ENCODE measurements at places on chromosomes 5 and 9.

- no peak for DNase-seq
These were observed 66.4 kb downstream of the COL5A1 start for GRCh38 chr9:134707731-134708671.

- no peak for DNase-seq
These were observed 11.5 kb downstream of the MAN2A1 start for GRCh38 chr5:109701252-109701651.

DNA sequence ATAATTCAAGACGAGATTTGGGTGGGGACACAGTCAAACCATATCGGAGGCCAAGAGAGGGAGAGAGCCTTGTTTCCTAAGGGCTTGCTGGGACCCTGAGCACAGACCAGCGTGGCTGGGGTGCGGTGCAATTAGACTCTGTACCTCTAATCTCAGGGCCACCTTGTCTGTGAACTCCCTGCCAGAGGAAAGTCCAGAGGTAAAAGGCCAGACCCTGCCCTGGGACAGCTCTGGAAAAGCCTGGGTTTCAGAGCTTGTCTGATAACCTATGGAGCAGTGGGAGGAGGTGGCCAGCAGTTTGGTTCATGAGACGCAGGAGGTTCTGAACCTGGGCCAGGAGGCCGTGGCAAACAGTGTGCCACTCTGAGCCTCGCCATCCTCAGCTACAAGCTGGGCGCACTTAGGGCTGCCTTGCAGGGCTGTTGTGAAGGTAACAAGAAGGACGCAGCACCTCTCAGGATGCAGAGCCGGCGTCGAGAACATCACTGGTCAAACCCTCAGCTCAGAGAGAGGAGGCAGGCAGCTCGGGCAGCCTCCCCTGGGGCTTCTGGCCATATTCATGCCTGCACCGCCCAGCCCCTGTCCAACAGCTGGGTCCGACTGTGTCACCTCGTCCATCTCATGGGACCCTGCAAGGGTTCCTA is 4.8 kb upstream of the DOLPP1 start:
- DNase-seq, result no peak

DNA sequence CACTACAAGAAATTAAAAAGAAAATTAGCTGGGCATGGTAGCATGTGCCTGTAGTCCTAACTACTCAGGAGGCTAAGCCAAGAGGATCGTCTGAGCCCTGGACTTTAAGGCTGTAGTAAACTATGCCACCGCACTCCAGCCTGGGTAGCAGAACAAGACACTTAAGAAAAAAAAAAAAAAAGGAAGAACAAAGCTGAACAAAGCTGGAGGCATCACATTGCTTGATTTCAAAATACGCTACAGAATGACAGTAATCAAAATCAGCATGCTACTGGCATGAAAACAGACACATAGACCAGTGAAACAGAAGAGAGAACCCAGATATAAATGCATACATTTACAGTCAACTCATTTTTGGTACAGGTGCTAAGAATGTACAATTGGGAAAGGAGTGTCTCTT is 14.5 kb upstream of the OTULIN start:
- no peak for DNase-seq

GRCh38 chr5:134969166-134969565 is 1.5 kb downstream of the CATSPER3 start:
- DNase-seq, result no peak

DNA sequence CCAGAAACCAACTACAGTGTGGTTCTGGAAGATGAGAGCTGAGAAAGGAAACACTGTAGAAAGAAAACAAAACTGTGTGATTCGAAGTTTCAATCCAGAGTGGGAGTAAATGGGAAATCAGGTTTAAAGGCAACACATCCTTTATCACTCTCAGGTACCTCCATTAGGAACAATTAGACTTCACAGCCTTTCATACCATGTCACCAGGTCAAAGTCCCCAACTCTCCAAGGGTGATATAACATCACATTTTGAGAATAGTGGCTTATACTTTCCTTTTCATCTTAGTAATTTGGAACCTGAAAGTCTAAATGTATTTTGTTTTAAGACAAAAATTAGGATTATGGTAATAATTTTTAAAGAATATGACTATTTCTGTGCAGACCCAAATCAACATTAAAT is 194.9 kb upstream of the WWC1 start:
- DNase-seq, result no peak

GRCh38 chr5:146060221-146060585 is 45.2 kb downstream of the PLAC8L1 start:
- no peak for DNase-seq

GRCh38 chr9:72937545-72937944 is 15.3 kb downstream of the ALDH1A1 start:
- DNase-seq, result no peak

GRCh38 chr9:37931592-37931991 is 27.7 kb upstream of the SLC25A51 start:
- no peak for DNase-seq

GRCh38 chr9:86731511-86732063 is 215.7 kb downstream of the GAS1 start:
- no peak for DNase-seq

GRCh38 chr5:90569084-90569483 is 10.5 kb downstream of the ADGRV1 start:
- no peak for DNase-seq

- DNase-seq, result no peak
These were observed 107.0 kb downstream of the COL5A1 start for GRCh38 chr9:134748591-134748990.

DNA sequence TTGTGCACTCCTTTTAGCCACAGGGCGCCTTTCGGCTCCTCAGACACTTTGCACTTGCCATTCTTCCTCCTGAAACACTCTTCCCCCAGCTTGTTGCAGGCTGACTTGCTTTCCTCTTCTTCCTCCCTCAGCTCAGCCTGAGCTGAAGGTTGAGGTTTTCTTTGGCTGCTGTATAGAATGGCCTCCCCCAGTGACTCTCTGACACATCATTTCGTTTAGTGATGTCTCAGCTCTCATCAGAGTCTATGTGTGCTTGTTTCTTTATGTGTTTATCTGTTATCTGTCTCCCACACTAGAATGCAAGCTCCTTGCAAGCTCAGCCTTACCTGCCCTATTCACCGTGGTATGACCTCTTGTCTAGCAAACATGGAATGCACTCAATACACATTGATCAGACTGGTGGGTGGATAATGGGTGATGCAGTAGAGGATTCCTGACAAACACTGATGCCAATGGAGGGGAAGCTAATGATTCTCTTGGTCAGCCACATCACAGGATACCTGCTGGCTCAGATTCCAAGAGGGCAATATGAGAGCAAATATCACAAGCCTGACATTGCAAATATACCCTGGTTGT is 112.9 kb upstream of the STC2 start:
- no peak for DNase-seq

GRCh38 chr5:58746321-58746720 is 163.4 kb downstream of the RAB3C start:
- DNase-seq, result no peak

DNA sequence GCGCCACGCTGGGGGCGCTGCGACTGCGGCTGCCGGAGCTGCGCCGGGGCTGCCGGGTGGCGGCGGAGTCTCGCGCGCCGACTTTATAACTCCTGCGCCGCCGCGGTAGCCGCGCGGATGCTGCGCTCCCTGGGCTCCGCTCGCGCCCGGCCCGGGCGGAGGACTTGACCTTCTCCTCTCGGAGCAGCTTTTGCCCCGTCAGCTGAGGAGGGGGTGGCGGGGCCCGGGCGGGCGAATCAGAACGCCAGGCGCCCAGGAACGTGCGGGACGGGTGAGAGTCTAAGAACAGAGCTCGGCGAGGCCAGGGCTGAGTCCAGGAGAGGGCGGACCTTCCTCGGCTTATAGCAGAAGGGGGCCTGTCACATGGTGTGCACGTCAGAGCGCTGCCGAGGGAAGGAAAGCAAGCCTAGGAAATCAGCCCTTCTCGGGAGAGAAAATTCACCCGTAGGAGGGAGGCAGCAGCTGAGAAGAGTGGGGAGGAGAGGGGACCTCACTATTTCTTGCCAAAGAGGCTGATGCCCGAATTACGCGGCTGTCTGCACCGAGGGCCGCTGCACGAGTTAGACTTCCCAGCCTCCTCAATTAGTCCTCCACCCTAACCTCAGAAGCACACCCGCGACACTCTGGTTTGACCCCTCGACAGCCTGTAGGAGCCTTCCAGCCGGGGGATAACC is at the start of gene FOXD1:
FOXD1 (minus strand) TSS at position 315 of the 674 bp plus-strand sequence. CDS start 415 bp downstream, outside the sequence.
- DNase-seq, result peak; percentile 90

GRCh38 chr9:114339130-114339908 is 9.7 kb downstream of the ORM2 start:
- DNase-seq, result no peak

- DNase-seq, result peak; percentile 42
These were observed 167.9 kb downstream of the AUH start for GRCh38 chr9:91193658-91194391.

- DNase-seq, result no peak
These were observed 54.2 kb downstream of the WHRN start for GRCh38 chr9:114450833-114451706.

DNA sequence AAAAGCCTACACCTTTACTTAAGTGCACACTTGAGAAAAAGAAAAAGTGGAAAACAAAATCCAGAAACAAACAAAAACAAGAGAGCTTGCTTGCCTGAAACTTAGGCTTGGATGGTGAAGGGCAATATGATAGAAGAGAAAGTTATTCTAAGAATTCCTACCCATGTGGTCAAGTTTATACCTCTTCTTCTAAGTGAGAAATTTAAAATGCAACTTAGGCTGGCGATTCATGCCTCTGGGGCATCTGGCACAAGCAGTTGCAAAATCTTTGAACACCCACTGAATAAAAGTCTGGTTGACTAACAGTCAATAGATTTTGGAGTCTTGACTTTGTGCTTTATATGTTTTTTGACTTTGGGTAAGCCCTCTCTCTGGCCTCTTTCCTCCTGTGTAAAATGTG is 239.6 kb downstream of the KDM4C start:
- no peak for DNase-seq

All from DMS 273 treated with DMSO at 0.1 percent for 48 hours (cell line).